Activated CD8-positive, alpha-beta memory T cell treated with anti-CD3 and anti-CD28 coated beads for 48 hours (primary cell): ENCODE measurements at places on chromosomes 2 and 18.

DNA sequence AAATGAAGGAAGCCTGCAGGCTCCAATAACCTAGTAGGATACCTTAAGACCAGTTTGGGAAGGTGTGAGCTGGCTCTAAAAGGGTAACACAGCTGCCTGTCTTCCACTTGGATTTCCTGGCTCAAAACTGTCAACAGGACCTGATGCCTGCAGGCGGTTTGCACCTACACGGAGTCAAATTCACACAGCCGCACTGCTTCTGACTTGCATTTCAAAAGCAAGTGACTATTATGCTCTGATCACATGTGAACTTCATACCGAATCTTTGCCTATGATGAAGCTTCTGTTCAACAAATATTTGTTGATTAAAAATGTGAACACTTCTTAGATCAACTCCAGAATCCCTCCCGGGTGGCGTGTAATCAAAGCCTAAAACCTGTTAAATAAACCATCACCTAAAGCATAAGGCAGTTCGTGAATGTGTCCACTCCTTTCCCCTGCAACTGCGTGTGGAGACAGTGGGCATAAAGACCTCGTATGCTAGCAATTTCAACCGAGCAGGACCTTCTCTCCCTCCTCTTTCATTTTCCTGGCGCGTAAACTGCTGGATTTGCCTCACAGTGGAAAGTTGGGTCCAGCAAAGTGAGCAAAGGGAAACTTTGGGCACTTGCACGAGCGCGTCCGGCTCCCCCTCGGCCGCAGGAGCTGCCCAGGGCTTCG lies 784 bp downstream of the CRACDL start:
- no peak for DNase-seq

DNA sequence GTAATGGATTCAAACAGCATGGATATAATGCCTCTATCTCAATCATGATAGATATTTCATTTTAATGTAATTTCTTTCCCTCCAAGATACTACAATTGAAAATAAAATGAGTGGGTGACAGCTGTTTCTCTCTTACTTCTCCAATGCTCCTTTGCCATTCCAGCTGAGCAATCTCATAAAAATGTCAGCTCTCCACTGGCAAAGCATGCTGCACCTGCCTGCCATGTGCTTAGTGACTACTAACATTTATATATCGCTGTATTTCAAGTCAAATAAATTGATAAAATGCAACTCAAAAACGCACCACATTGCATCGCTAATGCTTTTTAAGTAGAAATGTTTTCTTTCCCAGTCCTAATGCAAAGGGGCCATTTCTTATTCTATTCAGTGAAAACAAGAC lies 1093.9 kb downstream of the CBLN2 start:
- DNase-seq: no peak

- no peak for DNase-seq
Measured at GRCh38 chr18:55416791-55417190, 171.2 kb downstream of the TCF4 start.

DNA sequence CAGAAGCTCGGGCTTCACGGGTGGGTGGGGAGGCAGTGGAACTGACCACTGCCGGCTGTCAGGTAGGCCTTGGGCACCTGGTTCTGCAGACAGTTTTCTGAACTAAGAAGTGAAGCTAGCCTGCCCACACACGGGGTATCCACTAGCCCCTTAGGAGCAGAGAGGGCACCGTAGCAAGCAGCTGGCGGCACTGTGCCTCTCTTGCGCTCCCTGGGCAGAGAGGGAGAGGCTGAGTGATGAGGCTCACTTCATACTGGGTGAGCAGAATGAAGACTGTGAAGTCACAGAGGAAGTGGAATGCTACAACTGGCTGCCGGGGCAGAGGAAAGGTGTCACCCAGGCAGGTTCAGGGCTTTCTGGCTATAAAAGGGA lies 753 bp downstream of the ITPRIPL1 start:
- no peak for DNase-seq

DNA sequence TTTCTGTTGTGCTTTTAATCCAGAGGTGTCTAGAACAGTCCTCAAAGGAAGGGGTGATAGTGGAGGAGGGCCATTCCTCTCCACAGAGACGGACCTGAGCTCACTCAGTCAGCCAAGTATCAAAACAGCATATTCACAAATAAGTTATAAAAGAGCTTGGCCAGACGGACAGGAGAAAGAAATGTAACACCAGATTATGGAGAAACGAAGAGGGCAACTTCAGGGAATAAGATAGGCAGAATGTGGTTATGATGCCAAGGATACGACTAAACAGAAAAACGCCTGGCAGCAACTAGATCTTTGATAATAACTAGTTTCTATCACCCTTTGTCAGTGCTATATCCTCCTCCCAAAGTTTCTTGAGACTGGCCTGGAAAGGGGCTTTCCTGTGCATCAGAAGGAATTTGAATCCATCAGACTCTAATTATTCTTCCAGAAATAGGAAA lies 42.5 kb downstream of the MAP4K3 start:
- no peak for DNase-seq

DNA sequence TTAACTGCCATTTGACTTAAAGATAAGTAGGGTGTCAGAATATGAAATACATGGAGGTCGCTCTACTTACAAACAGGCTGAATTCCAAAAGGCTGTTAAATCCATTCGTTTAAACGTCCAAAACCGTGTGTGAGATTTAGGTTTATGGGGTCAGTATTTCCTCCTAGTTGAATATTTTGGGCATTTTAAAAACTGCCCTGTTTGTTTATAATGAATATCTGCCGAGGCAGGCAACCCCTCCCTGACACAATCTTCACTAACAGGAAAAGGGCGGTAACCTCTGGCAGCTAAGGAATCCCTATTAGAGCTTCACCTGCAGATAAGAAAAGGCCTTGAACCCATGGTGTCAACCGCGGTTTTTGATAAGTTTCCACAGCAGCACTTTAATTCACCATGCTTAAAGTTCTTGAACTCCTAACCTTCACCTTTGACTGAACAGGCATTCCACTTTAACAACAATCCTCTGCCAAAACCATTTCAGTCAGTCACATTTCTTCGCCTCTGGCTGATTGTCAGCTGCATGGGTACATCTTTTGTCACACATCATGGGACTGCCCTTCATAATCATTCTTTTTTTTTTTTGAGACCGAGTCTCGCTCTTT lies 17.8 kb downstream of the TRAK2 start:
- DNase-seq: no peak

DNA sequence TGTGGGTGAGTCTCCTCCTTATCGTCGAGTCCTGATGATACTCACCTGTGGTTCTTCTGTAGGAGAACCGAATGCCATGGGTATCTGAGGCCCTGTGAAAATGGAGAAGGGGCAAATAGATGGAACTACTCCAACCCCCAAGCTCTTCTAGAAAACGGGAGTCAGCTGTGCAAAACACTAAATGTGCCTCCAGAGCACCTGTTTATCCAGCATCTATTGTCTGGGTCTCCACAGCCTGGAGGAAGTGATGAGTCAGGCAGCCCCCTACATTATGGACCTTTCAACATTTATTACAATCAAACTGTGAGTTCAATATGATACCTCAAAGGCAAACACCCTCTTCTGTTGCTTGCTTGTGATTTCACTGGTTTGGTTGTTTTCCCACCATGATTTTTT lies 9.8 kb upstream of the LRRFIP1 start:
- no peak for DNase-seq

GRCh38 chr2:200220251-200220650 lies 86.2 kb upstream of the SPATS2L start:
- DNase-seq: no peak

- DNase-seq: no peak
Measured at GRCh38 chr2:105393373-105394055, 5.3 kb downstream of the FHL2 start.

- DNase-seq: no peak
Measured at GRCh38 chr18:41818381-41819355, 136.4 kb upstream of the PIK3C3 start.

GRCh38 chr18:80042785-80043184 lies 8.6 kb downstream of the RBFA start:
- DNase-seq: no peak

DNA sequence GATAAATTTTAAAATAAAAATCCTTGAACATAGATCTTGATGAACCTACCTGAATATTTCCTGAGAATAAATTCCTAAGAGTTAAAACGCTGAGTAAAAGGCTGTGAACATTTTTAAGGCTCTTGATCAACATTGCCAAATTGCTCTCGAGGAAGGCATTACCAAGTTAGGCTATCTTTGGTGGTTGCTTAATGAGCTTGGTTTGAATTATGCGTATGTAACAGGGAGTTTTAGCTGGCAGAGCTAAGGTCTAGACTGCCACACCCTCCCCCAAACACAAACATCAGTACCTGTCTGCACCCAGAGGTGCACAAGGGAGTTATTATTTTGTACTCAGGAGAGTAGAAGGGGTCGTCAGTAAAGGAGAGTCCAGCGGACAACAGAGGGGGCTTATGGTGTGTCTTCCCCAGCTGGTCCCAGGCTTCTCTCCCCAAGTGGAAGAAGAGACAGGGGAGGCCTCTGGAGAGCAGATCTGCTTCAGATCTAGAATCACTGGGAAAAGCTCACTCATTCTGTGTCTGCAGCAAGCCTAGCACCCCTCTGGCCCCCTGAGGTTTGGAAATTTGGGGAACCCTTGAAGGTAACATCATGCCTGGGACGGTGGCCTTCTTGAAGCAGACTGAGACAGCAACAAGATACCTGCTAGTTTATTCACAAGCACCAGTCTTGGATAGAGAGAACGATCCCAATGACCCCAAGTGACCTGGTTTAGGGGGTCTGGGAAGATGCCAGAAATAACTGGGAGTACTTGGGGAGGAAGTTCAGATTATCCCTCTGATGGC lies 197.2 kb upstream of the ID2 start:
- DNase-seq: no peak

- no peak for DNase-seq
Measured at GRCh38 chr18:41613003-41613609, 341.9 kb upstream of the PIK3C3 start.

- no peak for DNase-seq
Measured at GRCh38 chr18:44895176-44895798, 214.6 kb downstream of the SETBP1 start.

DNA sequence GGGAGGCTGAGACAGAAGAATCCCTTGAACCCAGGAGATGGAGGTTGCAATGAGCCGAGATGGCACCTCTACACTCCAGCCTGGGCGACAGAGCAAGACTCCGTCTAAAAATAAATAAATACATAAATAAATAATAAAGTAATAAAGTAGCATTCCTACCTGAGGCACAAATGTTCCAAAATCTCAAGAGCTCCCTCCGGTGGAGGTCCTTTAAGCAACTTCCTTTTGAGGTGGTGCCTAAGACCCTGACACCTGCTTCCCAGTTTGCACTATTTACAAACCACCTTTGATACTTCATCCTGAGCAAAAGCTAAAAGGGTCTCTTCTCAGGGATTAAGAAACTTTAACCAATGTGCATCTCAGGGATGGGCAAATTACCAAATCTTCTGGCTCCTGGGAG lies 505.1 kb downstream of the CNTNAP5 start:
- DNase-seq: no peak

DNA sequence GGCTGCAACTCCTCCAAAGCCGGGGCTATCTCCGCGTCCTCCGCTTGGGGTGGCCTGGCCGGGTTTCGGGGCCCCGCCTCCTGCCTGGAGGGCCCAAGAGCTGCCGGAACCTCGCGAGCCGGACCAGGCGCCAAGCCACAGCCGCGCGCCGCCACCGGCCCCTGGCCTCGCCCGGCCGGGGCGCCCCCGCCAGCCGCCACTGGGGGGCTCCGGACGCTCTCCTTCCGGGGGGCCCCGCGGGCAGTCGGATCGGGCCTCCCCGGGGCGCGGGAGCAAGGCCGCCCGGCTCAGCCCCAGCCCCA lies 17.4 kb upstream of the HAAO start:
- DNase-seq: peak; percentile 56

DNA sequence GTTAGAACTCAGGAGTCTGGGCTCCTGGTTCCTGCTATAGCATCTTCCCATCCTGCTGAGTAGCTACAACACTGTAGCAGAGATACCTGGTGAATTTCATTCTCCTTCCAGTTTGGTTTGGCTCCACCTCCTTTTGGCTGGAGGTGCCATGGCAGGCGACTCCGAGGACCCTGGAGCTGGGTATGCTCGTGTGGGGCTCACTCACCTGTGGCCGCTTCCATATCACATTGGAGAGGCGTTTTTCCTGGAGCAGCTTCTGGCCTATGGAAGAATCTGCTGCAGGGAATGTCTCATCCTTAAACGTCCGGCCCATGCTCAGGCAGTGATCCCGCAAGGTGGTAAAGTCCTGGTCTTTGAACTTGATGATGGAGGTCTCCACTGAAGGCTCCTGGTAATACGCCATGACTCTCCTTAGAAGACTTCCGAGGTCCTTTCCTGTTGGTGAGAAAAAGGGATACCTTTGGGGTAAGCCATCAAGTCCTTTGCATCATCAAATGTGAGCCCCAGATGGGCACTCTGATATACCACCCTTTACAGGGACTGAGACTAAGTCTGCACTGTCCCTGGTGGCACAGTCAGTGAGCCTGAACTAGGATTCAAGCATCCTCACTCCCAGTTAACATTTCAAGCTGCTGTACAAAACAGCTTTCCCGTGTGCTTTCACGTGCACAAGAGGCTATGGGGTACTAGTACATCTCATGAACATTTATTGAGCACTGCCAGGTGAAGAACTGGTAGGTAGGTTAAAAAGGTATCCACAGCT lies 20.1 kb downstream of the CAPN13 start:
- DNase-seq: no peak

DNA sequence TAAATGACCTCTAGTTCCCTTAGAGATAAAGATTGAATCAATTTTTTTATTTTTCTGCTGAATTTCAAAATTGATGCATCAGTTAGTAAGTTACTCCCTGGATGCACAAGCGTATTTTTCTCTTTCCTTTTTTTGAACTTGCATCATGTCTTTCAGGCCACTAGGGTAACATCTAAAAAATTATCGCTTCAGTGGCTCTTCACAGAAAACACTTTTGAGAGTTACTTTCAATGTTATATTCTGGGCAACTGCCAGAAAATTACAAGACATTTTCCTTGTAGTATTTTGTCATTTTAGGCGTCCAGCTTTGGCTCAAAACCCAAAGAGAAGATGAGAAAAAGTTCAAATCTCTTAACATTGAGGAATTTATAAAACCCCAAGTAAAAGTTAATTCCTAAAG lies 59.8 kb downstream of the DSEL start:
- no peak for DNase-seq

DNA sequence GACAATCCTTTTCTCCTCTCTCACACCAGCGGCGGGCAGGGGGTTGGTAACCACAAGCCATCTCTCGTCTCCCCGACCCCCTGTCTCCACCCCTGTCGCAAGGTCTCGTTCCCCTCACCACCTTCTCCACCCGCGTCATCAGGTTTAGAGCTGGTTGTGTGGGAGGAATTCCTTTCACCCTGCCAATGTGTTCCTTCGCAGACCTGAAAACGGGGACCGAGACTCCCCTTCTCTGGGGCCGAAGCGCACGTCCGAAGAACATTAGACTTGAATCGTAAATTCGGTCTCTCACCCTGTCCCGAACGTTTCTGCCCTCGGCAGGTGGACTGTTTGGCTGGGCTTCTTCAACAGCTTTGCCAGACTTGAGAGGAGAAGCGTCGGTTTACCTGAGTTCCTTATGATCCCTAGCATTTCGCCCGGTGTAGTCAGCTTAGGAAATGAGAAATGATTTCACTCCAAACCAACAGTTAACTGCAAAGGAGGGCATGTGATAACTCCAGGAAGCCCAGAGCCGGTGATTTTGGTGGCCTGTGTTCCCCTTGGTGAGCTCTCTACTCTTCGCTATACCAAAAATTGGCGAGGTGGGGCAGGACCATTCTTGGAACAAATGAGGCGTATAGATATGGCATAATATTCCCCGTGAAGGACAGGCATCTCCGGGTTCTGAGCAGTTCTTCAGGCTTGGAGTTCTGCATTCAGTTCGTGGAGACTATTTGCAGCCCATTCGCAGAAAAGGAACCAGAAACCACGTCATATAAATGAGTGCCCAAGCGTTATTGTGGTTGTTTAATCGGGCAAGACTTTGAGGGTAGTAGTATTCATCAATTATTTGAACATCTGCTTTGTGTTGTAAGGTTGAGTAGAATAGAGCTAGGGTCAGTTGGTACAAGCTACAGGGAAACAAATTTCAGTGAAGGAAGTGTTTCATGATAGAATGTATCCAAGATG lies 694 bp downstream of the CFAP36 start:
- DNase-seq: no peak
